ENCODE measurements at places on chromosomes 6 and 20. TPM values are rescaled to one million over a fixed set of nuclear protein-coding genes. Genes with fewer than 3 reads are reported as not detected.

HLA-DRB5 gene
- 266 TPM for total RNA-seq

TFAP2B gene
- 0.05 TPM for total RNA-seq

TREM2 gene
- total RNA-seq: 1.7 TPM

DOK5 gene
- 0.76 TPM for total RNA-seq

ZSCAN9 gene
- total RNA-seq: 7.3 TPM

IL17A gene
- 0.05 TPM for total RNA-seq

SNPH gene
- total RNA-seq: 0.71 TPM

COL12A1 gene
- total RNA-seq: 16.3 TPM

CAGE1 gene
- 0.09 TPM for total RNA-seq

CLIC5 gene
- total RNA-seq: 0.85 TPM

EPB41L2 gene
- total RNA-seq: 19.1 TPM

UBE2C gene
- total RNA-seq: 112 TPM

MUC21 gene
- total RNA-seq: under 0.01 TPM

LAMP5 gene
- total RNA-seq: 0.99 TPM

TMC2 gene
- not detected for total RNA-seq

TNF gene
- total RNA-seq: 3.5 TPM

STK4 gene
- 45.5 TPM for total RNA-seq

HTR1E gene
- total RNA-seq: not detected

APCDD1L gene
- 0.05 TPM for total RNA-seq

BPIFB4 gene
- 0.05 TPM for total RNA-seq

TBXT gene
- total RNA-seq: not detected

LY6G5C gene
- total RNA-seq: 0.90 TPM

PRPH2 gene
- 0.57 TPM for total RNA-seq

RBPJL gene
- not detected for total RNA-seq

RNGTT gene
- total RNA-seq: 23.2 TPM

NKAIN4 gene
- 8.5 TPM for total RNA-seq

TFAP2C gene
- 0.42 TPM for total RNA-seq

RRAGD gene
- 17.9 TPM for total RNA-seq

LPA gene
- total RNA-seq: 0.14 TPM

IL17F gene
- 0.24 TPM for total RNA-seq

NNAT gene
- 19.9 TPM for total RNA-seq

SYCP2L gene
- 0.99 TPM for total RNA-seq

BHLHE23 gene
- 0.42 TPM for total RNA-seq

METTL24 gene
- total RNA-seq: 1.5 TPM

TNFRSF6B gene
- total RNA-seq: 13.5 TPM

DAAM2 gene
- 1.1 TPM for total RNA-seq

SNAP91 gene
- 0.66 TPM for total RNA-seq

LIME1 gene
- 80.5 TPM for total RNA-seq

TPX2 gene
- total RNA-seq: 75.6 TPM

TOX2 gene
- 14.5 TPM for total RNA-seq

LY86 gene
- 13.4 TPM for total RNA-seq

B3GAT2 gene
- 1.3 TPM for total RNA-seq

HLA-DOB gene
- 18.8 TPM for total RNA-seq

CDSN gene
- 0.05 TPM for total RNA-seq

RIMS4 gene
- total RNA-seq: 0.14 TPM

SDC4 gene
- total RNA-seq: 7.4 TPM

SLC17A3 gene
- 0.14 TPM for total RNA-seq

CEP250 gene
- total RNA-seq: 17.6 TPM

DHX16 gene
- total RNA-seq: 29.9 TPM

GGTLC1 gene
- total RNA-seq: not detected

BCAS4 gene
- total RNA-seq: 17.5 TPM

CABLES2 gene
- 2.0 TPM for total RNA-seq
